SHP77 treated with DMSO at 0.1 percent for 48 hours (cell line): ENCODE measurements at places on chromosomes 6 and 20.

- DNase-seq: no peak
Observed at GRCh38 chr20:41733151-41733550, 115.0 kb upstream of the CHD6 start.

- DNase-seq: peak; percentile 72
Observed at GRCh38 chr20:50460608-50461267, 49.4 kb upstream of the PTPN1 start.

DNA sequence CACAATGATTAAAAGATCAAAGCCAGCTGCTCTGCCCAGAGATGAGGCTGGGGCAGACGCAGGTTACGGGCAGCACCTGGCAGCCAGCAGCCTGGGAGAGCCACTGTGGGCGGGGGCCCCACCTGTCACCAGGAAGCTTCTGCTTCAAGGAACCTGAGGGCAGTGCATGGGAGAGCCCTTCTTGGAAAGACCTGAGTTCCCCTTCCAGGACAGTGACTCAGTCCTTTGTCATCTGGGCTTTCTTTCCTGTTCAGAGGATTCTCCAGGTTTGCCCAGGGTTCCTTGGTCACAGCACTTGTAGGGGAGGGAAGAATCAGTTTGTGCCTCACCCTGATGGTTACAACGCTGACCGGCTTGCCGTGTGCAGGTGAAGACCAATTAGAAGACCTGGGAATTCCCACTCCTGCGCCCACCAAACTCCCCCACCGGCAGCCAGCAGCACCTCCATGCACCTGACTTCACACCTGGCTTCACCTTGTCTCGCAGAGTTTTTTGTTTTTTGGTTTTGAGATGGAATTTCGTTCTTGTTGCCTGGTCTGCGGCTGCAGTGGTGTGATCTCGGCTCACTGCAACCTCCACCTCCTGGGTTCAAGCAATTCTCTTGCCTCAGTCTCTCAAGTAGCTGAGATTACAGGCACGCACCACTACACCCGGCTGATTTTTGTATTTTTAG lies 2.0 kb downstream of the ZBP1 start:
- no peak for DNase-seq

DNA sequence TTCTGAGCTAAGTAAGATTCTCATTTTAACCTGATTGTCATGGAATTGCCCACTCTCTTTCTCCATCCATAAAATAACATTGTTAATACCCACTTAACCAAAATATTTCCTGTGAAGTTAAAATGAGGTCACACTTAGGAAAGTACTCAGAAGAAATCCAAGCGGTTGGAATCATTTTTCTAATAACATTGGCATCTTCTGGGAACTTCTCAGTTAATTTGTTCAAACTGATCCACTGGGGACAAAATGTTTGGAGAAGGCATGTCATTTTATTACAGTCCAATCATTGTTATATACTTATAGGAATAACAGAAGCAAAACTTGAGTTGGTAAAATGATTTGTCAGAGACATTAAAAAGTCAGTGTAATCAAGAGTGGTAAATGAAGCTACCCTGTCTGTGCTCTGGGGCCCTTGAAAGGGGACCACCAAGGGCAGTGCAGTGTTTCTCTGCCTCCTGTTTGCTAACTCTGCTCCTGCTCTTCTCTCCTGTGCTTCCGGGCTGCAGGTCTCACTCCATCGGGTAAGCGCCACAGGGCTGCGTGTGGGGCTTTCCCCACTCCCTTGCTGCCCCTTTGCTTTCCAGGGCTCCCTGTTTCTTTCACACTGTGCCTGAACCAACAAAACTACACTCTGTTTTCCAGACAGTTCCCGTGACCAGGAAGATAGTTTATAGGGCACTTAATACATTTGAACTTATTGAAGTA lies 50.1 kb downstream of the HDDC2 start:
- no peak for DNase-seq
